Bronchial epithelial cell (primary cell): ENCODE measurements at places on chromosomes 6 and 20. TPM values are rescaled to one million over a fixed set of nuclear protein-coding genes. Genes with fewer than 3 reads are reported as not detected.

Gene LRRC73
- total RNA-seq: 0.13 and 0.26 TPM in 2 replicates

Gene MTG2
- total RNA-seq: 22.5 and 24.0 TPM in 2 replicates

Gene SYCP2L
- total RNA-seq: 0.26 TPM in 2 replicates

Gene HNF4A
- not detected in 2 replicates for total RNA-seq

Gene UBD
- not detected in 2 replicates for total RNA-seq

Gene ALDH8A1
- 1.1 and 1.8 TPM in 2 replicates for total RNA-seq

Gene ZFP57
- 0.90 and 1.6 TPM in 2 replicates for total RNA-seq

Gene GOPC
- total RNA-seq: 41.1 and 49.0 TPM in 2 replicates

Gene OXT
- not detected in 2 replicates for total RNA-seq

Gene ENPP3
- not detected in 2 replicates for total RNA-seq

Gene TCF19
- total RNA-seq: 1.1 and 3.1 TPM in 2 replicates

Gene PKIB
- total RNA-seq: 2.8 and 3.9 TPM in 2 replicates

Gene EEF1A2
- 1.1 and 1.9 TPM in 2 replicates for total RNA-seq

Gene GFOD1
- 16.3 and 20.6 TPM in 2 replicates for total RNA-seq

Gene GSTA3
- total RNA-seq: not detected in 2 replicates
